ENCODE measurements at places on chromosomes 1 and 21.

DNA sequence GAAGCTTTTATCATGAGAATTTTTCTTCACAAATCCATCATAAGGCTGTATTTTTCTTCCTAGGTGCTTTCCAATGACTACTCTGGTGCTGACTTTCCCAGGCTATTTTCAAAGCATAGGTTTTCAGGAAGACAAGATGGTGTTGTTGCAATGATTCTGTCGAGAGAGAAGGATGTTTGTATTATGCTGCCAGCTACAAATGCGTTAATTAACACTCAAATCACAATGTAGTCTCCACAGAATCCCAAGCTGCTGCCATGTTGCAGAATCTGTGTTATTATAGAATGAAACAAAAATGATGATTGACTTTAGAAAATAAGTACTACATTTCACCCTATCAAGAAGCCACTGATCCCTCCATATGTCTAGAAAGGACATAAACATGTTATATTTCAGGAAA lies 179.5 kb upstream of the MAP1LC3C start:
- DNase-seq = no peak

DNA sequence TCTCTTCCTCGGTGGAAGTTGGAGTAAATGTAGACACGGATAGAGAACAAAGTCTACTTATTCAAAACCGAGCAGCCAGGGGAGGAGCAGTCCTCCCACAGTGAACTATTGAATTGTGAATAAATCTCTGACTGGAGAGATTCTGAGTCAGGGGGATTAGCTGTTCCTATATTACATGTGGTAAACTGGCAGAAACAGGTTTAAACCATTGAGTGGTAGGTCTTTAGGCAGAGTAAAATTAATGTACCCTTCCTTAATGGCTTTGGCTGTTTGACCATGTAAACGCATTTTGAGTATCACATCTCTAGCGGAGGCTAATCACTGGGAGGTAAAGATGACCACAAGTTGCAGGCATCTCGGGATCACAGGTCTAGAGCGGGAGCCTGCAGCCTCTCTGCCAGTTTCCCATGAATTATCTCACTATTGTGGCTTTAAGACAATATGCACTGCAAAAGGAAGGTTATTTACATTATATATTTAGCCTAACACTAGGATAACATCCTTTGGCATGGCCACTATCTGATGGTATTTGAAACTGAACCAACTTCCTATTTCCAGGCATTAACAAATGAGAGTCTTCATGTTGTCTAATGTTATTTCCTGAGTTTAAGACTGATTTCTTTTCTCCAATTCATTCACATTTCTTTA lies 7.9 kb upstream of the DISC1 start:
- no peak for DNase-seq

GRCh38 chr1:938088-938683 lies 14.5 kb downstream of the SAMD11 start:
- DNase-seq = no peak

GRCh38 chr1:181949500-181949899 lies 112.0 kb downstream of the ZNF648 start:
- DNase-seq = no peak

DNA sequence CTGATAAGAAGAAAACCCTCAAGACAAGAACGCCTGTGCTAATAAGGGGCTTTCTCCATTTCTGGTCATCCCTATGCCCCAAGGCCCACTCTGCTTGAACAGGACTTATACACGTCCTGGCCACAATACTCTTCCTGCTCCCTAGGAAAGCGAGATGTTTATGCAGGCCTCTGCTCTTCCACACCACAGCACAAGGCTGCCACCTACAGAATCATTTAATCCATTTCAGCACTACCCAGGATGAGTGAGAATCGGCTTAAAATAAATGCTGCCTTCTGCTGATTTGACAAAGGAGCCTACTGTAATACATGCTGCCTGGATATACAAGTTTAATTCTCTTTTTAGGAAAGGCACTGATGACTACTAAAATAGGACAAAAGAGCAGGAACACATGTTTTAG lies 29.4 kb downstream of the FRRS1 start:
- peak; percentile 28 for DNase-seq

DNA sequence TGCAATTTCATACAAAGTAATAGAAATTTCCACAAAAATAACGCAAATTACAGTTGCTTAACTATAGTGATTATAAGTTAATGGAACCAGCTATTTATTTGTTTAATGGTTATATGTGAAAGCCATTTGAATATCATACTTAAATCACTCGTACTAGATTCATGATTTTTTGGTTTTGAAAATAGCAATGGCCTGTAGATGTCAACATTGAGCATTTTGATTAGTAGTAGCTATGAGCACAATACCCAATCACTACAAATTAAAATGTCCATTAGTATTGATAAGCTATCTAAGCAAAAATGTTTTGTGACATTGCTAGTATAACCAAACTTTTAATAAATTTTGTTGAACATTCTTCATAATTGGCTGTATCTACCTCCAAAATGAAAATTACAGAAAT lies 10.0 kb downstream of the COL24A1 start:
- DNase-seq = no peak

DNA sequence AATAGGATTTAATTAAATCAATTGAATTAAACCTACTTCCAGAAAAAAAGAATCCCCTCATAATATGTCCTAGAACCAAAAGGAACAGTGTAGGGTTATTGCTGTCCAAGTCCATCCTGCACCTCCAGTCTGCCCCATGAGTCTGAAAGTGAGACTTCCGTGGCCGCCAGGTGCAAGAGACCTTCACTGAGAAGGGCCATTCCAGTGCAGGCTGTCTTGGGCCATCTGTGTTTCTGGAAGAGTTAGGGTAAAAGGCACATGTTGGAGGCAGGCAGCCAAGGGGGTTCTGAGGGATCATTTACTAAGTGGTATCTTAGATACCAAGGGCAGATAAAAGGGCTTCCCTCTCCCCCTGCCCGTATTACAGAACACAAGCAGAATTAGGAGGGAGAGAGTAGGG lies 31.0 kb downstream of the UBE2T start:
- DNase-seq = no peak

DNA sequence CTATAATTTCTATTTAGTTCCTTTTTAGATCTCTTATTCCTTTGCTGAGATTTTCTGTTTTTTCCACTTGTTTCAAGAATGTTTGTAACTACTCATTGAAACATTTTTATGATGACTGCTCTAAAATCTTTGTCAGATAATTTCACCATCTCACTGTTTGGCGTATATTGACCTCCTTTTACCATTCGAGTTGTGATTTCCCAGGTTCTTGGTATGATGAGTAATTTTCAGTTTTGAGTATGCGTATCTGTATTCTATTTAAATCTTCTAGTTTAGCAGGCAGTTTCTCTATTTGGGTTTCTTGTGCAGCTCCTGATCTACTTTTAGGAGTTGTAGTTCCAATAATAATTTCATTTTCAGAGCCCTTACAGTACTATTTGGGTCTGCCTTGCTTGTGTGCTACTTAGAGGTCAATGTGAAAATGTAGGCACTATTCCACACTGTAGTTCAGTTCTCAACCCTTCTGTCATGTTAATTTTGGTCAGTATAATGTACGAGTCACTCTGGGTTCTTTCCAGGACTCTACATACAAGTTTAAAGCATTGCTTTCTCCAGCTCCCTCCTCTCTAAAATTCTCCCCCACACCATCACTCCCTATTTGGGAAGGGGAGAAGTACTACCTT lies 115.5 kb downstream of the ACBD6 start:
- DNase-seq = peak; percentile 40

GRCh38 chr1:27979859-27980201 lies 20.1 kb downstream of the XKR8 start:
- DNase-seq = no peak

DNA sequence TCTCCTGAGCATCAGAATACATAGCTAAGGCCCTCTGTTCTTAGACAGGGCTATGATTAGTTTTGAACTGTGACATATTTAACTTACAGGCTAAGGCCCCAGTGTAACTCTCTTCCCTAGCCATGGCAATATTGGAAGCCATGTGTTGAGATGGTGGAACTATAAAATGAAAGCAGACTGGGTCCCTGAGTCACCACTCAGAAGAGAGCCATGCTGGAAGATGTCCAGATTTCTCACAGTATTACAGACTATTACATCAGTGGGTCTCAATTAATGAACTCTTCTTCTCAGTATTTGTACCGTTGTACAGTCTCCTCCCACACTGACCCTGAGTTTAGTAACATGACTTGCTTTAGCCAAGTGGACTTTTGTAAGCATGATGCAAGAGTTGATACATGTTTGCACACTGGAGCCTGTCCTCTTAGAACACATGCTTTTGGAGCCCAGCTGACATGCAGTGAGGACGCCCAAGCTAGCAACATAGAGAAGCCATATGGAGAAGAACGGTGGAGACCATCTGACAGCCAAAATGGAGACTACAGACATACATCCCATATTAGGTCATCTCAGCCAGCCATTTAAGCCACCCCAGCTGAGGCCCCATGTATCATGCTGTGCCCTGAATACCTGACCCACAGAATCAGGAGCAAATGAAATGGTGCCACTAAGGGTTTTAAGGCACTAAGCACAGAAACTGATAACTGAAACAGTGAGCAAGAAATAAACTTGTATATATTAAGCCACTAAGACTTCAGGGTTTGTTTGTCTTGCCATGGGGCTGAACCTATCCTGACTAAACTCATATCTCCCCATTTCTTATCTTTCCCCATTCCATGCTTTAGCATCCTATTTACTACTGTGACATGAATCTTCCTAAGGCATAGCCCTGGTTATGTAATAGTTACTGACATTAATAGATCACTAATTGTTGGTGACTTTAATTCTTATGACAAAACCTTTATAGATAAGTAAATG lies 24.4 kb downstream of the TBX15 start:
- DNase-seq = no peak

DNA sequence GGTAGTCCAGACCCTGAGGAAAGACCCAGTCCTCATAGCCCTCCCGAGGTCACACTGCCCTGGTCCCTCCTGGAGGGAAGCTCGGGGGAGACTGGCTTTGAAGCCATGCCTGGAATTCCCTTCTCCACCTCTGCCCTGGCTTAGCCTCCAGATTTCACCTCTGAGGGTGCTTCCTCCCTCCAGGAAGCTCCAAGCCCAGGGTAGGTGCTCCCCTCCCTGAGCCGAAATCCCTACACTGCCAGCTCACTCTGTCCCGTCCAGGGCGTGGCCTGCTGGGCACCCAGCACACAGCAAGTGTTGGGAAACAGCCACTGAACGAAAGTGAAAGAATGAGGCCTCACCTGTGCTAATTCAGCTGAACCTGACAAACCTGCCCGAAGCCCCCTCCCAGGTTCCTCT lies 6.0 kb upstream of the TNFRSF25 start:
- DNase-seq = no peak

DNA sequence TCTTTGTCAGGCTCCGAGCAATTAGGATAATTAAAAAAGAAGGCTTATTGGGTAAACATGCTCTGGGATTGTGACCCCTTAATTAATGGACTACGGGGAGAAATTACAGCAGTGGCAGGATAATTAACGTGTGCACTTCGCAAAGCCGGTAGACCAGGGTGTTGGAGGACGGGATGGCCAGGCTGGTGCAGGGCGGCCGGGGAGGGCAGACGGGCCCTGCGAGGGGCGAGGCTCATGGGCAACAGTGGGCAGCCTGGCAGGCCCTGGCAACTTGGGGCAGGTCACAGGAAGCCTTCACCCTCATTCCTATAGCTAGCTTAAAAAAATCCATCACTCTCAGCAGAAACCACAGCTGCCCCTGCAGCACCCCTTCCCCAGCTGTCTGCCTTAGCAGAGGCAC lies 186.2 kb upstream of the ARHGEF16 start:
- DNase-seq = no peak

GRCh38 chr1:60948486-60948885 lies 133.9 kb upstream of the NFIA start:
- DNase-seq = no peak

DNA sequence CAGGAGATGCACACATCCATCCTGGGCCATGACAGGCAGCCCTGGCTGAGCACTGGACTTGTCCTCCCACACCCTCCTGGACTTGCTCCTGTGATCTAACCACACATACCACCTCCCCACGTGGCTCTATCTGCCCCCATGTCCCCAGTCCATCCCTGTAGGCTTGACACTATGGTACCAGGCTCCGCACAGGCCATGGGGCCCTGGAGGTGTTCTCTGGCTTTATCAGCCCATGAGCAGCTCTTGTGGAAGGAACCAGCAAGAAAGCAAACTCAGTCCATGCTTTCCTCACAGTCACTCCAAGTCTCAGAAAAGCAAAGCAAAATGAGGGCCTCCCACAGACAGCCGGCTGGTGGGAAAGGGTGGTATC lies 61.6 kb downstream of the CD46 start:
- no peak for DNase-seq

GRCh38 chr1:206784471-206784903 lies 12.2 kb upstream of the IL10 start:
- peak; percentile 95 for DNase-seq

DNA sequence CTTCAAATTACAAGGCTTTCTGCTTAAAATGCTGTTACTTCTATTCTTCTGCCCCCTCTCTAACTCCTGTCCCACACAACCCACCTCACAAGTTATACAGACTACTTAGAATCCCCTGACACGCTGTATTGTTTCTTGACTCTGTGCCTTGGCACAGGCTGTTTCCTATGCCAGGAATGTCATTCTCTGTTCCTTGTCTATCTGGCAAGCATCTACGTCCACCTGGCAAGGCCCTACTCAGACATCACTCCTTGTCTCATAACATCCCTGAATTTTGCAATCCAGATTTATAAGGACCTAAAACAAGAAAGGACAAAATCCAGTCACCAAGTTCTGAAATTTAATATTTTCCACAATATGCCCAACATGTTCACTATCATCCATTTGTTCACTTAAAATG lies 182.0 kb upstream of the CHRM3 start:
- DNase-seq = no peak

- no peak for DNase-seq
Measured at GRCh38 chr1:9441451-9442133, 97.7 kb upstream of the SLC25A33 start.

DNA sequence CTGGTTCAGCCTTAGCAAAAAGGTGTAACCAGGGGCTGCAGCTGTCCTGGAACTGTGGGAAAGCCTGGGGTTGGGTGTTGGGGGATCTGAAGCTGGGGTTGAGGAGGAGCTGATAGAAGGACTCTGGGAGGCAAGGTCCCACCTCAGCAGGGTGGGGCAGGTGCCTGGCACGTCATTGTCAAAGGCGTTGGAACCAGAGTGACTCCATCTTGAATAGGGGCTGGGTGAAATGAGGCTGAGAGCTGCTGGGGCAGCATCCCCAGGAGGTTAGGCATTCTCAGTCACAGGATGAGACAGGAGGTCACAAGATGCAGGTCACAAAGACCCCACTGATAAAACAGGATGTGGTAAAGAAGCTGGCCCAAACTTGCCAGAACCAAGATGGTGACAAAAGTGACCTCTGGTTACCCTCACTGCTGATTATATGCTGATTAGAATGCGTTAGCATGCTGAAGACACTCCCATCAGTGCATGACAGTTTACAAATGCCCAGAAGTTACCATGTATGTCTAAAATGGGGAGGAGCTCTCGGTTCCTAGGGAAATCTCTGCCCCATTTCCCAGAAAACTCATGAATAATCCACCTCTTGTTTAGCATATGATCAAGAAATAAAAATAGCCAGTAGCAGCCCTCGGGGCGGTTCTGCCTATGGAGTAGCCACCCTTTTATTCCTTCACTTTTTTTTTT lies 85.4 kb downstream of the IER5 start:
- DNase-seq = no peak
